ENCODE measurements at places on chromosomes 1 and 21.
A peak's percentile ranks its signal among the peaks of the same experiment; 100 is the strongest.

DNA sequence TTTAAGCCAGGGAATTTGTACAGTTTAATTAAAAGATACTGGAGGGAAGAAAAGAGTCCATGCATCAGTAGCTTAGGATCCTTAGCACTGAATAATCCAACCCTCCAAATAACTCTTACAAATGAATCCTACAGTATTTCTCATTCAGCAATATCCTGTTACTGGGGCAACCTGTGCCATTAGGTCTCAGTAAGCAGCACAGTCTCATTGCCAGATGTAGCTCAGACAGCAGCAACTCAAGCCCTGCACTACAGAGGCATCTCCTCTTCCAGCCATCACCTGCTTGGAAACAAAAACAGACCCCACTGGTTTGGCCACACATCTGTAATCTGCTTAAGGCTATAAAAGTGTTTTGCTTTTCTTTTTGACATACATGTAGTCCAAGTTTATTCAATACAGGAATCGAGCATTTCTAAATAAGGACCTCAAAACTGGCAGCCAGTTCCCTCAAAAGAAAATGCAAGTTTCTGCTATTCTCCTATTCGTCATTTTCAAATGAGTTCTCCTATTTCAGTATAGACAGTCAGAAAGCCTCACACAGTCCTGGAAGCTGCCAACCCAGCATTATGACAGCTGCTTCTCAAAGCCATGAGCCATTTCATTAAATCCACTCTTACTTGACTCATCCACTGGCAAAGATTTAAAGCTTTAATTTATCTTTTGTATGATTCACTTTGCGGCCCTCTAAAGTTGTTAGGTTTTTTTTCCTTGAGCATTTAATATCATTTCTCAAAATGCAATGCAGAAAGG lies 129.0 kb downstream of the APP start:
- DNase-seq, result no peak

- no peak for DNase-seq
Observed at GRCh38 chr1:191432817-191433216, 725.4 kb upstream of the RGS18 start.

- no peak for DNase-seq
Observed at GRCh38 chr1:156601892-156602291, 613 bp upstream of the GPATCH4 start.

DNA sequence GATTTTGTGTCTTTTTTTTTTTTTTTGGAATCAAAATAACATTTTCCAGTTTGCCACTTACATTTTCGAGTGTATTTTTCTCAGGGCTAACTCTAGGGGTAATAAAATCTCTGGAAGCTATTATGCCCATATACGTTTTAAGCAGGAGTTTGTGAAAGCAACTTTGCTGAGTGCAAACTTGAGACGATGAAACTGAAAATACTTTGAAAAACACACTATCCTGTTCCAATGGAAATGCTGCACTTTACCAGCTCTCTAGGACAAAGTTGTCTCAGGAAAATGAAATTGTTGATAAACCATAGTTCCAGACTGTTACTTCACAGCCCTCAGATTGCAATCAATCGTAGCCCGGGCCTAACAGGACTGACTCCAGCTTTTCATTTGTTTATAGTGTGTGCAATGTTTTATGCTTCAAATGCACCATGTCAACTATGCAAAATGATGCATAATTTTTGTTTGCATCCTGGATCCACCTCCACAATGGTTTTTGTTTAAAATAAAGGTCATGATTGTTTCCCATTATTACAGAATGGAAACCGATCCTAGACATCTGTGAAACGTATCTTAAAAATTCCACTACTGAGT lies 220.6 kb upstream of the PKN2 start:
- DNase-seq, result no peak

GRCh38 chr1:112637254-112638109 lies 17.9 kb downstream of the CAPZA1 start:
- no peak for DNase-seq

DNA sequence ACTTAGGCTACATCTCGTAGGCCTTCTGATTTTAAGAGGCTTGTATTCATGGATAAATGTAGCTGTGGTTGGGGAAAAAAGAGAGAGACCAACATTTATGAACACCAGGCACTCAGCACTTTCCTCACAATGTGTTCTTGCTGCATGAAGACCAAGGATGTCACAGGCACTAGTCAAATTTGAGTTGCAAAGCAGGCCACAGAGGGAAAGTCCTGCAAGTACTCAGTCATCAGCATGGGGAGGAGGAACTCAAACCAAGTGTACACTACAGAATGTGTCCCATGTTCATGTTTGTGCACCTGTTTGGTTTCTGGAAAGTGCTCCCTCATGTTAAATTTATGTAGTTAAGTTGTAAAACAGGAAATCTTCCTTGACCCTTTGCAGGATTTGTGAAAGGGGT lies 8.7 kb upstream of the MAP3K7CL start:
- no peak for DNase-seq

- no peak for DNase-seq
Observed at GRCh38 chr1:50454911-50455310, 31.7 kb upstream of the DMRTA2 start.

DNA sequence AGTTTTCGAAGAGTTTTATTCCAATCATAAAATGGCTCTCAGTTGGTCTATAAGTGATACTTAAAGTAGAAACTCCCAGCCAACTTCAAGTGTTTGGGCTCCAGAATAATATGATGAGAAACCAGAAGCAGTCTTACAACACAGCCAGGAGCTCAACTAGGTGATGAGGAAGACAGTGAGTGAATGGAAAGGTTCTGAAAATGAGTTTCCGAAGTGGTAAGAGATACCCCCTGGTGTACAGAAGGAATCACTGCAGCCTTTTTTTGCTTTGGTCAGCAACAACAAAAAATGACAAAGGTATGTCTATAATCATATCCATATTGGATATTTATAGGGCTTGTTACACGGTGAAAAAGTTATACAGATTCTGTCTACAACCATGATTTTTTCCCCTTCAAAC lies 16.5 kb downstream of the KRTAP19-1 start:
- no peak for DNase-seq

DNA sequence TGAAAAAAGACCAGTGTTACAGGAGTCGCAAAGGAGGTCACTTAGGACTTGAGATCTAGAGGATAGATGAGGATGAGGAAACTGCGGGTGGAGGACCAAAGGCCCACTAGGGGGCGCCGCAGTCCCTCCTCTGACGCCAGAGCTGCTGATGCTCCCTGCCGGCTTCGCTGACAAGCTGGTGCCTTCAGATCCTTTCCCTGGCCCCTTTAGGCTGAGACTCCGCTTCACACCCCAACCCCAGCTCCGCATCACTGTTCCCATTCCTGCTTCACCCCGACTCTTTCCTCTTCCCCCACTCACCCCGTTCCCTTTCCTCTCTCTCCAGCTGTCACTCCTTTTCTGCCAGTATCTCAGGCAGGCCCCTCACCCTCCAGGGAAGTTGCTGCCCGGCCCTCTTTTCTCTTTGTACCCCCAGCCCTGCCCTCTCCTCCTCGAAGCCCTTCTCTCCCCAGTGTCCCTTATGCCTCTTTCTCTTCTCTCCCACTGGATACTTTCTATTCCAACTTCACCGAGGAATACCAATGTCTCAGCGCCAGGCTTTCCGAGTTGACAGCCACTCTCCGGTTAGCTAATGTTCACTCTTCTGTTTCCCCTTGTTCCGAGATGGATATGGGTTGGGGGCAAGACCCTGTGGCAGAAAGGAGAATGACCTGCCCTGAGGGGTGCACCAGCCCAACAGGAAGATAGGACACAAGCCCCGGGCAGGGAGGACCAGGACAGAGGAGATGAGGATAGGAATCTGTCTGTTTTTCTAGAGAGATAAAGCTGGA lies 4.5 kb downstream of the KCNJ9 start:
- peak; percentile 77 for DNase-seq

DNA sequence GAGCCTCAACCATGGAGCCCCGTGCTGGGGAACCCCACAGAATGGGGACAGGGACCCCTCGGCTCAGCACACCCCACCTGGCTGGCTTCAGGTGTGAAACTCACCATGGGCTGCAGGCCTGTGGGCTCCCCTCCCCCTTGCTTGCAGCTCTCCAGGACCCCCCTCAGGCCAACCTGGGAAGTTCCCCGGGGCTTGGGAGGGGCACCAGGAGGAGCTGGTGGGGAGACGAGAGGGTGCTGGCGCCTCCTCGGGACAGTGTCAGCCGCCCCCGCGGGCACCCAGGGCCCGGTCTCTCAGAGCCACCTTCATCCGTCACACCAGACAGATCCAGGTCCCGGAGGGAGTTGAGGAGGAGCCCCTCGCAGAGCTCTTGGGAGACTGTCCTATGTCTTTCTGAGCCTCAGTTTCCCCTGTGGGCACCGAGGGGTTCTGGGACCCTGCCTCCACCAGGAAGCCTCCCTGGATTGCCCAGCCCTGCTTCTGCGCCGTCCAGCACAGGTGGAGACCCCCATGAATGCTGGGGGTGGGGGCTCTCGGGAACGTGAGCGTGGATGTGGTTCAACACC lies 657 bp upstream of the TNFRSF18 start:
- DNase-seq, result no peak

- no peak for DNase-seq
Observed at GRCh38 chr21:43270800-43271301, 102.0 kb downstream of the CRYAA start.

Measured in CD4-positive, alpha-beta T cell treated with Interleukin-17A for 1 hour (primary cell).